DMS 273 treated with DMSO at 0.1 percent for 48 hours (cell line): ENCODE measurements at places on chromosomes 4 and X.

DNA sequence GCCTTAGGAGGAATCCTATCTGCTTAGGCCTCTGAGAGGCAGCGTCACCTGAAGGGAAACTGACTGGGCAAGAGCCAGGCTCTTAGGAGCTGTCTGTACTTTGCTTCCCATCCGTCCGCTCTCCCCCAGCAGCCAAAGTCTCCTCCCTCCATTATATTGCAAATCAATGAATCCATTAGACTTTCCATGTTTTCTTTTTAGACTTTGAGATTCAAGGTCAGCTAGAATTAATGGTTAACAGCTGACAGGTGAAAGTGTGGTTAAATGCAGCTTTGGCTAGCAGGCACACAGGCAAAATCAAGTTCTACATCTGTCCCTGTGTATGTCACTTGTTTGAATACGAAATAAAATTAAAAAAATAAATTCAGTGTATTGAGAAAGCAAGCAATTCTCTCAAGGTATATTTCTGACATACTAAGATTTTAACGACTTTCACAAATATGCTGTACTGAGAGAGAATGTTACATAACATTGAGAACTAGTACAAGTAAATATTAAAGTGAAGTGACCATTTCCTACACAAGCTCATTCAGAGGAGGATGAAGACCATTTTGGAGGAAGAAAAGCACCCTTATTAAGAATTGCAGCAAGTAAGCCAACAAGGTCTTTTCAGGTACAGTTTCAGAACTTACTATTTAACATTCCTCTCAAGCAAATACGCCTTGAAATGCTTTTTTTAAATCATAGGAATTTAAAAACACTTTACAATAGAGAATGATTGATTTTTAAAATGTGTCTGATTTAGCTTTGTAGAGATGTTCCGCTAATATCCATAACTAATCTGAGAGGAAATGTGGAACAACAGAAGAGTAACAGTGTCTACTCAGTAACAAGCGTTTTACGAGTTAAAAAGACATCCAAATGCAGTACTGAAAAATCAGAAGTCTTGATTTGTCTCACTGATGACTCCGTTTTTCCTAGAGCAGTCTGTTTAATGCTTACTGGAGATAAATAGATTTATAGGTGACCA, at the start of gene F11:
Gene F11, plus strand, starts transcription at position 507 of the 970 bp plus-strand sequence. CDS start 948 bp downstream, outside the sequence.
- no peak for DNase-seq

DNA sequence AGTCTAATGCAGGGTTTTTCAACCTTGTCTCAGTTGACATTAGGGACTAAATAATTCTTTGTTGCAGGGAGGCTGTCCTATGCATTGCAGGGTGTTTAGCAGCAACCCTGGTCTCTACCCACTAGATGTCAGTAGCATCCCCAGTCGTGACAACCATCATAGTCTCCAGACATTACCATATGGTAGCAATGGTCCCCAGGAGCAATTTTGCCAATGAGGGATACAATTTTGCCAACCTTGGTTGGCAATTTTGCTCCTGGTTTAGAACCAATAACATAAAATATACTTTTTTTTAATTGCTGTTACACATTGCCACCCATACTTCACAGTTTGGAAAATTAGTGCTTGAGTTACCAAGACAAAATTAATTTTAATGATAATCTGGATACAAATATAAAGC, 6.0 kb downstream of the EREG start:
- DNase-seq = no peak

- DNase-seq = no peak
Measured at GRCh38 chrX:33129607-33130006, 81.7 kb downstream of the DMD start.

DNA sequence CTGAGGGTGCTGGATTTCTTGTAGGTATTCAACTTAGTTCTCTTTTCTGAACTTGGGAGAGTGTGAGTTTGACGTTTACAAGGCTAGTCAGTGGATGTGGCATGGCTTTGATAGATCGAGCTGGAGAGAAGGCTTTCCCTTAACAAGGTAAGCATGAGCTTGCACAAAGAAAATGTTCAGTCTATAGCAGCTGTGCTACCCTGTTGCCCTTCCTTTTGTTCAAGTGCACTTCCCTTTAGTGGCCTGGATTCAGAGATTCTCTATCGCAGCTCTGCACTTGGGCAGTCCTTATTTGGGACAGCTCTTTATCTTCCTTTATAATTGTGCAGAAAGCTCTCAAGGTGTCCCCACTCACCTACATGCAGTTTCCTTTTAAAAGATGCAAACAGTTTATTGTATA, 198.0 kb downstream of the ARHGAP24 start:
- DNase-seq = no peak

DNA sequence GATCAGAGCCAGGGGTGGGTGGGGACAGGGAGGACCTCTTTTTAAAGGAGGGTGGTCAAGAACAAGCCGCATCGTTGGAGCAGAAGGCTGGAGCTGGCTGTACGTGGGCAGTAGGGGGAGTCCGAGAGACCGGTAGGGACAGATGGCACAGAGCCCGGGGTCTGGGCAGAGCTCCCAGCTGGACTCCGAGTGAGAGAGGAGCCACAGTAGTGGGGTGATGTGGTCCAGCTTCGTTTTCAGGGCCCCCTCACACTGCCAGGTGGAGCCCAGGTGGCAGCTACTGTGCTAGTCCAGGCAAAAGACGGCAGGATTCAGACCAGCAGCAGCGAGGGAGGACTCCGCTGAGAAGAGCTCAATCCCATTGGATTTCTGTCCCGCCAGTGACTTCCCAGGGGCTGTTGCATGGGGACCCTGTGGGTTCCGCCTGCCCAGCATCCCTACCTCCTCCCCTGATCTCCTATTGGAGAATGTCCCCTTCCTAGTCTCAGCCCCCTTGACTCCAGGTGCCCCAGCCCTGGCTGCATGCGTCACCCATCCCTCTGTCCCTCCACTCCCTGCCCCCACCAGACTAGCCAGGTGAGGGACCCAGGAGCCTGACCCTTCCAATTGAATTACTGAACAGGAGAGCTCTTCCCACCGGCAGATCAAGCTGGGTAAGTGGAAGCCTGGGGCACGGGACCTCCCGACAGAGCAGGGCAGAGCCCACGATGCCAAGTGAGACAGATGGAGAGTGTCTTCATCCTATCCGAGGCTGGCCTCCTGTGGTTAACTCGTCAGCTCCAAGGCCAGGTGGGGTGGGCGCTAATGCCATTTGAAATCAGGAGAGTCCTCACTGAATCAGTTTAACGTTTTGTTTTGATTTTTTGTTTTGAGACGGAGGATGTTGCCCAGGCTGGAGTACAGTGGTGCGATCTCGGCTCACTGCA, 2.9 kb downstream of the ARHGAP4 start:
- peak; percentile 53 for DNase-seq
